ENCODE measurements at places on chromosomes 7 and 10.
A peak's percentile ranks its signal among the peaks of the same experiment; 100 is the strongest.

GRCh38 chr7:28474640-28475039, 62.3 kb downstream of the CREB5 start:
- no peak for DNase-seq

- DNase-seq: no peak
These were observed 59.8 kb downstream of the DNAJC1 start for GRCh38 chr10:21943633-21944265.

DNA sequence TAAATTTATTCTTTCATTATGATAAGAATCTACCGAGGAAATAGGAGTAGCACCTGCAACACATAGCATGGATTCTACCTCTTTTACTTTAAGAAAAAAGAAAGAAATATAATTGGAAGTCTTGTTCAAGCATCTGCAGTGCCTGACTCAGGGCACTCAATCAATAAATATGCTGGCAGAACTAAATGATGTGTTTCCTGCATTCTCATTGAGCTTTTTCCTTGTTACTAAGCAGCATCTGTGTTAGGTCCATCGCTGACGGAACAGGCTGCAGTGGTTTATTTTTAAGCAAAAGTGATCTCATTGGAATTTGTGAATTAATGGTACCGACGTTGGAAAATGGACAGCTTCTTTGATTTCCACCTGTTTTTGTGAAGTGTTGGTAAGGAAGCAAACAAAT, 417.5 kb downstream of the DPP6 start:
- DNase-seq: no peak

DNA sequence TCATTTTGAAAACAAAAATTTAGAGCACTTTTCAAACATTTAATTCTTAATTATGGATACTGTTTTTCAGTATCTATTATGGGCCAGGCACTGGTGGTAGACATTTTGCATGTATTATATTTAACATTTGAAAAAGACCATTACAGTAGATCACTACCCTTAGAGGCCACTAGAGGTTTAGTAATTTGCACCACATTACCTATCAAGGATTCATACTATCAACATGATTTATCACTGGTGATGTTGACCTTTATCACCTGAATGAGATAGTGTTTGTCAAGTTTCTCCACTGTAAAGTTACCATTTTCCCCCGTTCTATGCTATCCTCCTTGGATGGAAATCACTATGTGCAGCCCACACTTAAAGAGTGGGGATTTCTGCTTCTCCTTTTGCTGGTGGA, 4.4 kb upstream of the SNX13 start:
- DNase-seq: no peak

- no peak for DNase-seq
These were observed 5.5 kb downstream of the ZNF503 start for GRCh38 chr10:75395932-75396630.

DNA sequence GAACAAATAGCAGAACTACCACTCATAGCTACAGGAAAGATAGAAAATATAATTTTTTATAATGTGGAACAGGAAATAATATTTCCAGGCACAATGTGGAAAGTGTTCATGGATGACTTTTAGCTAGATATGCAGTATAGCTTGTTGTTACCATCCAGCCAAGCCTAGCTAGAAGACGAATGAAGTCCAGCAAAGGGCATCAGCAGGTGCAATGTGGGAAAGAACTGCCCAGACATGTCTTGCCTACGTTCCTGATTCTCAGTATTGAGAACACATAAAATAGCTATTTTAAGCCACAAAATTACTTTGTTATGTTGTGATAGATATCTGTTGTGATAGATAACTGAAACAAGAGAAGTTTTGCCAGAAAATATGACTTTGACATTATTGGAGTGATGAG, 1690.0 kb upstream of the LRRTM3 start:
- no peak for DNase-seq

GRCh38 chr7:119065966-119066365, 841.5 kb downstream of the ANKRD7 start:
- DNase-seq: no peak

DNA sequence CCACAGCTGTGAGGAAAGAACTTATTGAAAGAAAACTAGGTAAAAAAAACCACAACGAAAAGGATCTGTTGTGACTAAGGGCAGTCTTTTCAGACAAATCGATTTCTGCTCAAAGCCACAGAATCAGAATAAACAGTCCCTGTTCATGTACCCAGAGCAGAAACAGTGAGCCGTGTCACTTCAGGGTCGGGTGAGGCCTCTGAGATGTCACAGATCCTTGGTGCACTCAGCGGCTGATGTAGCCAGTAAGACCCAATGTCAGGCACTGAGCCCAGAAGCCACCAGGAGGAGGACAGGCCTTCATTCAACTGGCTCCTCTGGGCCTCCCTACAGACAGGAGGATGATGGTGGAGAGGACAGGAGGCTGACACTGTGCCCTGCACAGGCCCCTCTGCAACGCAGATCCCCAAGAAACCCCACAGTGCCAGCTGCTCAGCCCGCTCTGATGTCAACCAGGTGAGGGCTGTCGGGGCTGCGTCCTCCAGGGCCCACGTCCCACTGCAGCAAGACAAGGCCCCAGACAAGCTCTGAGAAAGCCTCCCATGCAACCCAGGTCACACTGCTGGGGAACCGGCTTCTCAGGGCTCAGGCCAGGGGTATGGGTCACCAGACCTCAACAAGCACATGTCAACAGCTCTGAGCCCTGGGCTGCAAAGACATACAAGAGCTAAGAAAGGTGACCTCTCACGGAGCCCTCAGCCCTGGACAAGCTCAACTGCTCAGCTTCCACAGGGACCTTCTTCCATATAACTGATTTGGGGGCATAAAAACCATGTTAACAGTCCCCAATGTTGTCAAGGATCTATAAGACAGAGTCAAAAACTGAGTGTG, 190.6 kb downstream of the PARD3 start:
- no peak for DNase-seq

GRCh38 chr7:134741907-134742635, 37.4 kb upstream of the CALD1 start:
- no peak for DNase-seq

- no peak for DNase-seq
These were observed 49.5 kb upstream of the ZNF32 start for GRCh38 chr10:43698156-43698555.

GRCh38 chr10:130655313-130656186, 519.4 kb downstream of the GLRX3 start:
- no peak for DNase-seq

GRCh38 chr7:7962851-7963250, 5.7 kb upstream of the GLCCI1 start:
- no peak for DNase-seq

- no peak for DNase-seq
These were observed 364.6 kb downstream of the CCSER2 start for GRCh38 chr10:84693006-84693405.

DNA sequence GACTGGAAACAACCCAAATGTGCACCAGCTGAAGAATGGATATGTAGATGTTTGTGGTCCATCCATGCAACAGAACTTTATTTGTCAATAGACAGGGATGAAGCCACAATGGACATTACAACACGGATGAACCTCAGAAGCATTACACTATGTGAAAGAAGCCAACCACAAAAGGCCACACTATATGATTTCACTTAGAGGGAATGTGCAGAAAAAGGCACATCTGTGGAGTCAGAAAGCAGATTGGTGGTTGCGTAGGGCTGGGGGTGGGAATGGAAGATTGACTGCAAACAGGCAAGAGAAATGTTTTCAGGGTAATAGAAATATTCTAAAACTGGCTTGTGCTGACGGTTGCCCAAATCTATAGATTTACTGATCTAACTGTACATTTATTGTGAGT, 34.3 kb upstream of the WASHC2A start:
- DNase-seq: no peak

DNA sequence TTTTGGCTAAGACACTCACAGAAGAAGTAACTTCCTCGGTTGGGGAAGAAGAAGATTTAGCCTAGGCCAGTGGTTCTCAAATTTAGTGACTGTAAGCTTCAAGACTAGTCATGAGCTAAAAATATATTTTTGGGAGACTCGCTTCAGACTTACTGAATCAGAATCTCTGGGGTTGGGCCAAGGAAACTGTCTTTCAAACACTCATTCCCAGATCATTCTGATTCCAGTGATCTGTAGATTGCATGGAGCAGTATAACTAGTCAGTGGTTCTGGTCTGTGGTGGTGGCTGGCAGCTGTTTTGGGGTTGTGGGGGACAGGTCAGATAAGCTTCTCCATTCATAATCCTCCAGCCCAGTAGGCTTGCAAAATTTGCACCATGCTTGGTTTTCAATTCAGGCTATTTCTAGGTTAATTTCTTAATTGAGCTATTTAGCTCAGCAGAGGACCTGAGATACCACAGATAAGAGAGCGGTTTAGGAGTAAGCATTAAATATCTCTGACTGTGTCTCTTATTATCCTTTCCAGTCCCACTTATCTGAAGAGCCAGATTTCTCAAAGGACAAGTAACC, 3.8 kb upstream of the KAT6B start:
- no peak for DNase-seq

DNA sequence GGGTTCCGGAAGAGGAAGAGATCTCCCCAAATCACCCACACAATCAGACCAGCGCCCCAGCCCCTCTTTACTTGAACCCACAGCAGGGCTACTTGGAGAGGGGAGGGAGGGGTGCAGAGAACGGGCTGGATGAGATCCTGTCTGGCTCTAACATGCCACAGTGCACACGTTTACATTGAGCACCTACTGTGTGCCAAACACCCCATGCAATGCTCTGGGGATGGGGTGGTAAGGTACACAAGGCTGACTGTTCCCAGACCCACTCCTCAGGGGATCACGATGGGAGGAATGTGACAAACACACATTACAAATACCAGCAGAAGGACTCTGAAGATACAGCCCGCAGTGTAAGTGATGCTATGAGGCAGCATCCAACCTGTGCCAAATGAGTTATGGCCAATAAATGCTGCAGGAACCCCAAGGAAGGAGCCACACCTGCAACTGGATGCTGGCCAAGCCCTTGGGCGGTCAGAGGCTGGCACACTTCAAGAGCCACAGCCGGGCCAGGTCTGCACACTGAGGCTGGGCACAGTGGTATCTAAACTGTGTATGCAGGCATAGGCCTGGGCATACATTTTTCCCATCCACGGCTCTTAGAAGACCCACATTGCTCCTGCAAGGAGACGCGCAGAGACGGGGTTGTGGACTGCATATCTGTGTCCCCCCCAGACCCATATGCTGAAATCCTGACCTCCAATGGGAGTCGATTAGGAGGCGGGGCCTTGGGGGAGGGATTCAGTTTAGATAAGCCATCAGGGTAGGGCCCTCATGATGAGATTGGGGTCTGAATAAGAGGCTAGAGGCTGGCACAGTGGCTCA, 6.4 kb downstream of the SPOCK2 start:
- DNase-seq: no peak

GRCh38 chr10:22846294-22846693, 81.6 kb upstream of the ARMC3 start:
- DNase-seq: no peak

GRCh38 chr10:13673156-13673555, 86.4 kb downstream of the PRPF18 start:
- DNase-seq: no peak

- DNase-seq: peak; percentile 65
These were observed 5.4 kb downstream of the MBLAC1 start for GRCh38 chr7:100132126-100132525.

DNA sequence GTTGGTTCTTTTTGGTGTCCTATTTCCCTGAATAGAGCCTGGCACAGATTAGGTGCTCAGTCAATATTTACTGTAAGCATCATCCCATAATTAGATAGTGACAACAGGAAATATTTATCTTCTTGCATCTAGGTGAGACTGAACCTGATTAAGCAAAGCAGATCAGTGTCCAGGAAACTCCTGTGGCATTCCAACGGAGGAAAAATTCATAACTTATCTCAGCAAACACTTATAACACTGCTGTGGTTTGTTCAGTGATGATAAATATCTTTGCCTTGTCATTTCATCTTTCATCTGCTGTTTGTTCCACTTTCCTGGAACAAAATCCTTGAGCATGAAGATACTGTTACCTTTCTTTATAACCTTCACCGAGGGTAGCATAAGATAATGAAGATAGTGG, 1160.3 kb upstream of the AUTS2 start:
- peak; percentile 39 for DNase-seq

GRCh38 chr7:142356166-142356565, 98.3 kb upstream of the PRSS58 start:
- peak; percentile 65 for DNase-seq

- DNase-seq: no peak
These were observed 64.9 kb downstream of the STEAP1B start for GRCh38 chr7:22435105-22435504.

DNA sequence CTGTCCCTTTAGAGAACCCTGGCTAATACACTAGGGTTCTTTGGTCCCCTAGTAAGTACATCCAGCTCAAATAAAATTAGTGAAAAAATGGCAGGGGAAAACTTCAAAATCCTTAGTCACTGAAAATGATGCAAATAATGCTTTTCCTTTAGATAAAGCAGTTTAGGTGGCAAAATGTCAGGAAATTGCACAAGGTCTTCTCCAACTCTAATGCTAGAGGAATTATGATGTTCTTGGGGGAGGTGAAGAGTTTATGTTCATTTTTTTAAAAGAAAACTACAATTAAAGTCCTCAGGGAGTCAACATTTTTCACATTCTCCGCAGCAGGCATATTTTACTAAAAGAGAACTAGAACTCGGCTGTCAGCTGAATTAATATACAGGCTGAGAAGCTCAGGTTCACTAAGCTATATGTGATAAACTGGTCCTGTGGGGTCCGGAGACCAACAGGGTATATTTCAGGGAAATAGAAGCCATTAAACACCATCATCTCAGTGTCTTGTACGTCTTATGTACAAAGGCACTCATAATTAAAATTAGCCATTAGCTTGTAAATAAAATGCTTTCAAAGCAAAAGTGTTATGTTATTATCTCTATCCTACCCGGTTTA, 1164.7 kb upstream of the AUTS2 start:
- no peak for DNase-seq

DNA sequence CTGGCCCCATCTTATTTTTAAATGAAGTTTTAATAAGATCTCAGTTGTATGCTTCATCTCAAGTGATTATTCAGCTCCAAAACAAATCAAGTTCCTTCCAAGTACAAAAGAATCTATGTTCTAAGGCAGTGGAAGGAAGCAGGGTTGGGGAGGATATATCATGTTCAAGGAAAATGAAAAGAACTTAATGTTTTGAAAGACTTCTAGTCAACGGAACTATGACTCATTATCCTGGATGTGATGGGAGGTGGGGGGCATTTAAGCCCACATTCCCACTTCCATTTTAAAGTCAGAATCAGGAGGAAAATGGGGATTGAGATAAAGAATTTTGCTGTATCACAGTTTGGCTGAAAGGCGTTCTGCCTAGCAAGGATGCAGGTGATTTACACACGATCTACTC, 59.4 kb downstream of the FANK1 start:
- DNase-seq: no peak
